ENCODE measurements at places on chromosomes 4 and X.

DNA sequence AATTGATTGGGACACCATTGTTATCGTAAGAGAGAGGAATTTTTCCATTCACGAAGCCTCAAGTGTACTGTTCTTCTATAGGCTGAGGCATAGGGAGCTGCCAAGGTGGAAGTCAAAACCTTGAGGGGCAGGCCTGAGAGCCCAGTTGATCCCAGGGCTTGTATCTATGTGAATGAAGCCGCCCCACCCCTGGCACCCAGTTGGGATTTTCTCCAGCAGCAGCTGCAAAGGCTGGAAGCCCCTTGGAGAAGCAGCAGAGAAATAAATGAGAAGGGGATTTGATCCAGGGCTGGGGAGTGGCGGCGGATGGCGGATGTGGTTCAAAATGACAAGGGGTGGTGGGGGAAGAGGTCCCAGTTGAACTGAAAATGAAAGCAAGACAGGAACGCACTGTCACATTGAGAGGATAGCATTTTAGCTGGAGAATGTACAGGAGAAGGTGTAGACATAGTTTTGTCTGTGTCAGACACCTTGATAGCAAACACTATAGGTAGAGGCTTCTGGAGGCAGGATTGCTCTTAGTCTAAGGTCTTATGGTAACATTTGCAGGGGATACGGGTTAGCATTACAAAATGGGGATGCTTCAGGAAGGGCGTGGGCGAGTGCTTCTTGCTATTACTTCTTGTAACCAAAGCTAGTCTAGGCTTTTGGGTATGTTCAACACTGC is 32.6 kb downstream of the DOCK11 start:
- H3K36me3 ChIP-seq: no peaks in the 10 kb centered on the region
- H3K27ac ChIP-seq: peak overlapping the region; percentile 82
- H3K27me3 ChIP-seq: no peaks in the 10 kb centered on the region
- H3K4me3 ChIP-seq: peak overlapping the region; percentile 78

GRCh38 chr4:16034010-16034748 is 49.6 kb downstream of the PROM1 start:
- H3K36me3 ChIP-seq: no peaks in the 10 kb centered on the region
- no peak for DNase-seq
- no peaks in the 10 kb centered on the region for H3K4me1 ChIP-seq
- H3K27ac ChIP-seq: no peak overlapping the region
- H3K27me3 ChIP-seq: no peaks in the 10 kb centered on the region

GRCh38 chr4:61540944-61541343 is 340.8 kb downstream of the ADGRL3 start:
- no peak for DNase-seq
- no peak overlapping the region for H3K27ac ChIP-seq
- no peak overlapping the region for H3K4me3 ChIP-seq
- no peaks in the 10 kb centered on the region for H3K36me3 ChIP-seq
- H3K4me1 ChIP-seq: no peaks in the 10 kb centered on the region
- H3K27me3 ChIP-seq: no peaks in the 10 kb centered on the region

- no peak overlapping the region for H3K4me3 ChIP-seq
- H3K27me3 ChIP-seq: no peaks in the 10 kb centered on the region
- H3K27ac ChIP-seq: no peak overlapping the region
These were observed 1.9 kb downstream of the CCDC110 start for GRCh38 chr4:185469580-185470154.

- peak overlapping the region; percentile 57 for H3K27ac ChIP-seq
- no peaks in the 10 kb centered on the region for H3K4me1 ChIP-seq
- no peak for DNase-seq
- H3K4me3 ChIP-seq: no peak overlapping the region
- no peaks in the 10 kb centered on the region for H3K27me3 ChIP-seq
These were observed 38.6 kb upstream of the AMELX start for GRCh38 chrX:11254417-11255109.

DNA sequence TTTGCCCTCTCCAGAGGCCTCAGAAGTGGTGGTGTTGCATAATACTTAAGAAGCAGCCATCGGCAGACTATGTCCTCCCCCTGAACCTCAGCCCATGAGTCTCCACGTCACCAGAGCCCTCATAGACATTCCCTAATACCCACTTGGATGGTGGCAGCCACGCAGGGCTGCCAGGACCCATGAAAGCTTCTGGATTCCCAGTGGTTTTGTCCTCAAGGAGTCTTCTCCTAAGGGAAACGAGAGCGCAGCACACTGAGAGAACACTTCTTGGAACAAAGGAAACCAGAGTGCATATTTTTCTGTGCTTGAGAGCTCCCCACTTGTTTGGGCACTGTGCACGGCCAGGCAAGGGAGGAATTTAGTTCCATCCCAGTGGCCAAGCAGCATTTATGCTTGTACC is 204.1 kb upstream of the DMD start:
- DNase-seq: no peak
- H3K27me3 ChIP-seq: no peaks in the 10 kb centered on the region
- H3K4me1 ChIP-seq: no peaks in the 10 kb centered on the region
- no peak overlapping the region for H3K27ac ChIP-seq
- no peak overlapping the region for H3K4me3 ChIP-seq
- H3K36me3 ChIP-seq: no peaks in the 10 kb centered on the region

- no peaks in the 10 kb centered on the region for H3K36me3 ChIP-seq
- H3K4me3 ChIP-seq: no peak overlapping the region
- DNase-seq: no peak
- no peaks in the 10 kb centered on the region for H3K4me1 ChIP-seq
- H3K27ac ChIP-seq: no peak overlapping the region
- no peaks in the 10 kb centered on the region for H3K27me3 ChIP-seq
These were observed 125.3 kb upstream of the CLNK start for GRCh38 chr4:10809905-10810304.

DNA sequence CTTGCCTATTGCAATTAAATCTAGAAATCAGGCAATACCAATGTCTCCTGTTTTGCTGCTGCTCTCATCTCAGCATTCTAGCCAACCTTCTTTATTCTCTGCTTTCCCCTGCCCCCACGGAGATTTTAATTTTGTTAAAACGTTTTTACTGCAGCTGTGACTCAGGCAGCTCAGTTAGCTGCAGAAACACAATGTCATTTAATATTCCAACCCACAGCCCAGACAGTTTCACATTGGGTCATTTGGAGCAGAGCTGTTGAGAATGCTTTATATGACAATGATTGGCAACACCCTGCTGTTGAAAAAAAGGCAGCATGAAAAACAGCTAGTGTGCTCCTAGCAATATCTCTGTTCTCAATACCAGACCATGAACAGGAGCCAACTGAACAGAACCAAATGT is 12.6 kb upstream of the SLC10A4 start:
- H3K27ac ChIP-seq: no peak overlapping the region
- no peaks in the 10 kb centered on the region for H3K27me3 ChIP-seq
- no peaks in the 10 kb centered on the region for H3K36me3 ChIP-seq
- H3K4me3 ChIP-seq: no peak overlapping the region
- DNase-seq: no peak

- no peak overlapping the region for H3K27ac ChIP-seq
- DNase-seq: no peak
- no peaks in the 10 kb centered on the region for H3K36me3 ChIP-seq
- no peaks in the 10 kb centered on the region for H3K4me1 ChIP-seq
- H3K4me3 ChIP-seq: no peak overlapping the region
These were observed 46.0 kb upstream of the TMPRSS11F start for GRCh38 chr4:68175562-68176155.

Data from CD8-positive, alpha-beta memory T cell (primary cell).